ENCODE measurements at places on chromosomes 2 and 18. TPM values are rescaled to one million over a fixed set of nuclear protein-coding genes. Genes with fewer than 3 reads are reported as not detected.

Gene PGAP1
- total RNA-seq: 14.7 TPM

Gene TXNDC2
- 0.16 TPM for total RNA-seq

Gene DHRS9
- total RNA-seq: not detected

Gene HAAO
- 0.90 TPM for total RNA-seq

Gene ZSWIM2
- total RNA-seq: not detected

Gene ACMSD
- total RNA-seq: not detected

Gene PLCL1
- total RNA-seq: 12.4 TPM

Gene DSG1
- total RNA-seq: not detected

Gene IL1RL1
- total RNA-seq: 4.9 TPM

Gene AGXT
- total RNA-seq: not detected

Gene GALNT14
- 0.72 TPM for total RNA-seq

Gene EMILIN2
- total RNA-seq: 11.2 TPM

Gene XDH
- 3.1 TPM for total RNA-seq

Gene CFAP65
- not detected for total RNA-seq

Gene WDR75
- 55.7 TPM for total RNA-seq

Gene MFF
- total RNA-seq: 82.3 TPM

Gene SERPINB4
- not detected for total RNA-seq

Gene CYBRD1
- total RNA-seq: 412 TPM

Gene M1AP
- not detected for total RNA-seq

Gene LOXHD1
- total RNA-seq: not detected

Gene APOB
- total RNA-seq: not detected

Gene ZNF407
- 21.7 TPM for total RNA-seq

Gene CYP27A1
- total RNA-seq: 10.5 TPM

Gene MYO3B
- 0.33 TPM for total RNA-seq

Gene SP5
- not detected for total RNA-seq

Gene GKN1
- not detected for total RNA-seq

Gene MGAT5
- total RNA-seq: 15.8 TPM

Gene NT5DC4
- not detected for total RNA-seq

Gene IL18R1
- total RNA-seq: 6.8 TPM

Gene DLGAP1
- 1.4 TPM for total RNA-seq

Gene INHBB
- not detected for total RNA-seq

Gene SCYGR4
- not detected for total RNA-seq

Gene FAM228A
- total RNA-seq: 0.18 TPM

Gene SPIRE1
- total RNA-seq: 43.4 TPM

Gene GPR45
- total RNA-seq: not detected

Gene EFR3B
- 1.1 TPM for total RNA-seq

Gene ITGA4
- total RNA-seq: 8.9 TPM

Gene NCKAP5
- 1.7 TPM for total RNA-seq

Gene COPS8
- 123 TPM for total RNA-seq

Gene RBKS
- total RNA-seq: 1.4 TPM

Gene SKA1
- total RNA-seq: 3.0 TPM

Gene KLHL14
- not detected for total RNA-seq

Gene TFCP2L1
- total RNA-seq: under 0.01 TPM

Gene TGFBRAP1
- total RNA-seq: 7.0 TPM

Gene SDC1
- total RNA-seq: 4.6 TPM

Gene CXCR4
- 0.27 TPM for total RNA-seq

Gene PMAIP1
- total RNA-seq: 18.2 TPM

Measured in fibroblast of the aortic adventitia (primary cell).